ENCODE measurements at places on chromosomes 1 and 21. TPM values are rescaled to one million over a fixed set of nuclear protein-coding genes. Genes with fewer than 3 reads are reported as not detected.

- DNase-seq = no peak
Observed at GRCh38 chr1:2229911-2230731, 2.0 kb downstream of the SKI start.

- DNase-seq = no peak
Observed at GRCh38 chr1:31755850-31756492, 8.2 kb downstream of the ADGRB2 start.

DIO1 gene
- total RNA-seq = not detected

- no peak for DNase-seq
Observed at GRCh38 chr1:23784846-23785245, 6.1 kb upstream of the LYPLA2 start.

GRCh38 chr1:217472915-217473314 lies 158.0 kb downstream of the GPATCH2 start:
- no peak for DNase-seq

GRCh38 chr21:41663805-41664788 lies 102.8 kb downstream of the RIPK4 start:
- DNase-seq = no peak

DNA sequence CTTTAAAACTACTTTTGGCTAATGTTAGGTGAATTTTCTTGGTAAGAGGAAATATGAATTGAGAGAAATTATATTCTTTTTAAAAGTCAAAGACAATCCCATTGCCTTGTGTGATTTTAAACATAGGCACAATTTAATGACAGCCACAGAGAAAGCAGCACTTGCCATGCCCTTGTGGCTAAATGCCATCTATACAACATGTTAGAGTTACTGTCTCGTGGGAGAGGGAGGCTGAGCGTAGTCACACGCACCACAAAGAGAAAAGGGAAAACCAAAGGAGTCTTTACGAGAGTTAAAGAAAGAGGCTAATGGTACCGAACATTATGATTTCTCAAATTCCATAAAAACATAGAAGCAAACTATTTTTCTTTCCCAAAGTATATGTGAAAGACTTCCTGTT lies 537.9 kb downstream of the PTPRC start:
- DNase-seq = no peak

RBP7 gene
- total RNA-seq = 36.3 TPM

- no peak for DNase-seq
Observed at GRCh38 chr1:59354709-59355337, 57.9 kb downstream of the FGGY start.

GRCh38 chr1:185295091-185295490 lies 22.0 kb downstream of the IVNS1ABP start:
- no peak for DNase-seq

DNA sequence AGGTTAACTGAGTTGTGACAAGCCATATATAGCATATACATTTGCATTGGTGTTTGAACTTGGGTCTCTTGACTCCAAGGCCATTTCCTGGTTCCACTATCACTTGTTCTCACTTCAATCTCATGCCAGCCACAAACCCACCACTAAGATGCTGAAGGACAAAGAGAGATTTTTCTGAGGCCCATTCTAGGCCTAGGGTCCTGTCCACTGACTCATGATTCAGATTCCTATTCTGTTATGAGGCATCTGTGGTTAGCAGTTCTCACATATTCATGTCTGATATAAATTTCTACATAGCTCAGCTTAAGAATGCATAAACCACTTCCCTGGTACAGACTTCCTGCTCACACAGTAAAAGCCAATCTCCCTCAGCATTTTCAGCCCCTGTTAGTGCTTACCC lies 326.1 kb upstream of the BEND5 start:
- DNase-seq = no peak

DNA sequence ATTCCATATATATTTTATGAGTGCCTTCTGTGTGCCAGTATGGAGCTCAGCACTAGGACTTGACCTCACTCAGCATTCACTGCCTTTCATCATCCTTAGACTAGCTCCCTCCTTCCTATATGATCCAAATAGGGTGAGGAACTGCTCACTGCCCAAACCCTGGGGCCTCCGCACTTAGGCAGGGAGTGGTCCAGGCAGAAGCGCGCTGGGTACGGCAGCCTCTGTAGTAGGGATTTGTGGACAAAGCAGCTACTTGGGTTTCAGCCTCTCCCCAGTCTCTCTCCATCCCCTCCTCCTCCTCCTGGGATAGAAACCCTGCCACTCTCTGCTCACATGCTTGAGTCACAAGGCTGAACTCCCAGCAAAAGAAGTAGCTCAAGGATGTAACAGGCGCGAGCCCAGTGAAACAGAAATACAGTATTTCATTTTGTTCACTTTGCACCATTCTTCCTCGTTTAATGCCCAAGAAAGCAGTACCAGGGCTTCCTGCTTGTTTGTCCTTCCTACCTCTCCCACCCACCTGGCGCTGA lies 32.9 kb downstream of the PLEKHA6 start:
- DNase-seq = no peak

GRCh38 chr1:109040627-109040988 lies 1.3 kb downstream of the WDR47 start:
- no peak for DNase-seq

GRCh38 chr1:83029916-83030315 lies 969.0 kb downstream of the TTLL7 start:
- no peak for DNase-seq

- DNase-seq = no peak
Observed at GRCh38 chr1:20168564-20169491, 17.1 kb upstream of the UBXN10 start.

All from vagina (tissue), 2 donors.